ENCODE measurements at places on chromosomes 7 and 10.

- DNase-seq, result no peak
Observed at GRCh38 chr7:99191869-99192596, 15.9 kb downstream of the KPNA7 start.

DNA sequence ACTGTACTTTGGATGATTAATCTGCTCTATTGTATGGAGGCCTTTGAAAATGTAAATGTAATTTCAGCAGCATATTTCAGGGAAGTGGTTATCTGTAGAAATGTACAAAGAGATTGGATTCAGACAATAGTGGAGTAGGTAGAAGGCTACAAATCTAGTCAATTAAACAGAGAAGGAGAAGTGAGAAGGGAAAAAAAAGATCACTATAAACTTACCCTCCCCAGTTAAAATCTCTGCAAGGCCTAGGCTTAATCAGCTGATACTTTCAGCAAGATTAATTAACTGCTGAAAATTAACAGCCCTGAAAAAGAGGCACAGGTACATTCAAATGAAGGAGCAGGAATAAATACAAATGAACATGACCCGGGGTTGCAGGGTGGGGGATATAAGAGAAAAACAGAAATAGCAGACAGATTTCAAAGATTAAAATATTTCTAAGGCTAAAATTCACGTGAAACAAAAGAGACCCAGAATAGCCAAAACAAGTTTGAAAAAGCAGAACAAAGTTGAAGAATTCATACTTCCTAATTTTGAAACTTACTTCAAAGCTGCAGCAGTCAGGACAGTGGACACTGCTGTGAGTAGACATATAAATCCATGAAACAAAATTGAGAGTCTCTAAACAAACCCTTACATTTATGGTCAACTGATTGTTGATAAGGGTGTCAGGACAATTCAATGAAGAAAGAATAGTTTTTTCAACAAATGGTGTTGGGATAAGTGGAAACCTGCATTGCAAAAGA, 96.0 kb downstream of the NRCAM start:
- DNase-seq, result peak; percentile 28

DNA sequence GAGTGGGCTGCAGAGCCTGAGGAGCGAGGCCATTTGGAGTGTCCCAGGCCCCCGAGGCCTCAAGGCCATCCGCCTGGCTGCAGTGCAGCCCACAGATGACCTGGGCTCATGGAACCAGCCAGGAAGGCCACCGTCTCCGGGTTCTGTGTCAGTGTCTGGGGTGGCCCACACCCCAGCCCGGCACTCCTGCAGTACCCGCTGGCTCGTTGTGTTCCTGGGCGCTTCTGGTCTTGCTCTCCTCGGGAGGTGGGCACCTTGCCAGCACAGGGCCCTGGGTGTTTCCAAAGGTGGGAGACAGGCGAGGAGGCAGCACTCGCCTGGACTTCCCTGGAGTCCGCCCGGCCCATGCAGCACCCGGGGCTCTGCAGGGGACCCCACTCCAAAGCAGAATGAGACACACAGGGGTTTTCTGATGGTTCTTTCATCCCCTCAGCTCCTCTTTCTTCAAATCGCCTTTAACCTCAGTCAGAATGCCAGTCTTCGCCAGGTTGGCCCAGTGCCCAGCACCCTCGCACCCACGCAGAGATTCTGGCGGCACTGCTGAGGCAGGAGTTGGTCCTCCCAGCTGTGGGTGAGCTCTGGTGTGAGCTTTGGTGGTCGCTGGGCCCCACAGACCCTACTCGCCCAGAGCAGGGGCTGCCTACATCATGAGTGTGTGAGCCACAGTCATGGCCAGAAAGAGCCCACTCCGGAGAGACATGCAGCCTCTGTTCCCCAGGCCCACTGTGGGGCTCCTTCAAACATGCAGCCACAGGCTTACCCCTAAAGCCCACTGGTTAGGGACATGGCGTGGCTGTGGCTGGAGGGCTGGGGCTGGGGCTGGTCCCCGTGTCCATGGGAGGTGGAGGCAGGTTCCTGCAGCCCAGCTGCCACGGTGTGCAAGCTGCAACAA, 155.7 kb downstream of the EBF3 start:
- no peak for DNase-seq

DNA sequence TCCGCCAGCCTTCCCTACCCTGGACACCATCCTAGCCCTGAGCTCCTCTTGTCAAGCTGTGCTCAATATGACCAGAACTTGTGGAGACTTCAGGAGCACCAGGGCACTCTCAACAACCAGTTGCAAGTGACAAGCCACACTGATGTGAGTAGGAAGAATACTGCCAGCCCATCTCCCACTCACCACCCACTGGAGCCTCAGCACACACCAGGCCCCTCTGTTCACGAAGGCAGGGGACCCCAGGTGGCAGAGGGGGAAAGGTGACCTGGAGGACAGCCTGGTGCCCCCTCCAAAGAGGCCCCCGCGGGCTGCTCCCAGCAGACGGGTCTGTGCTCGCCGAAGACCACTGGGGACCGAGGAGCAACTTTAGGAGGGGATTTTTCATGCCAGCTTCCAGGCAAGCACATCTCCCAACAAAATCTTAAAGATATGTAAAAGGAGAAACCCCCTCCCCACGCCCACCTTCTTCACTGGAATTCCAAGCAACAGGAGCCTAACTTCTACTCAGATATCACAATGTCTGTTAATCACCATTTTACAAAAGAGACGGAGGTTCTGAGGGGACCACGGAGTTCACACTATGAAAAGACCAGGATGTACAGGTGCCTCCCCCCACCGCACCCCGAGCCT, 1.0 kb downstream of the MMD2 start:
- no peak for DNase-seq

GRCh38 chr10:113067501-113067900, 117.5 kb downstream of the TCF7L2 start:
- no peak for DNase-seq

DNA sequence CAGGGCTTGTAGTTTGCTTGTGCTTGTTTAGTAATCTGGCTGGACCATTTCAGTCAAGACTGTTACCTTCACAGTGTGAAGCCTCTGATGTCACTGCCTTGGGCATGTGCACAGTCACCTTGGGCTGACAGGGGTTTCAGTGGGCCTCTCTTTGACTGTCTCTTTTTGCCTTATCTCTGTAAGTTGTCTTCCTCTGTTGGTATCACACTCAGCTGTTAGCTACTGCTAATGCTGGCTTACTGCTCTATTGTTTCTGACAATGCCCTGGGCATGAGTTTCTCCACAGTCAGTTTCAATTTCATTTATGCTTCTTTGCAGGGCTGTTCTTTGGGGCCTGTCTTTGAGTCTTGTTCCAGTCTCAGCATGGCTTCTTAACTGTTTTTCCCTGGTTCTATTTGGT, 201.9 kb upstream of the SHH start:
- no peak for DNase-seq

DNA sequence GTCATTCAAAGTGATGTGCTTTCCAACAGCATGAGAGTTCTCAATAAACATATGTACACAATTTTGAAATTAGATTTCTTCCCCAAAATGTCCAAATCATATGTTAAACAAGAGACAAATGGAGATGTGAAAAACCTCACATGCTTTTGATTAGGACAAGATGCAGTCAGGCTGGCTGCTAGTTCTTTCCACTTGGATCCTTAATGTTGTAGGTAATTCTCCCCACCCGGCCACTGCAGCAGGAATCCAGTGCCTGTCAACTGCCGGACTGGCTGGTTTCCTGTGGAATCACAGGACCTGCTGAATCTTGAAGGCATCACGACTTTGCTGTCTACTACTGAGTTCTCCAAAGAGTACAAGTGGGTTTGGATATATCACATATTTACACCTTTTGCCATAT, 138.6 kb upstream of the AKR1E2 start:
- no peak for DNase-seq

DNA sequence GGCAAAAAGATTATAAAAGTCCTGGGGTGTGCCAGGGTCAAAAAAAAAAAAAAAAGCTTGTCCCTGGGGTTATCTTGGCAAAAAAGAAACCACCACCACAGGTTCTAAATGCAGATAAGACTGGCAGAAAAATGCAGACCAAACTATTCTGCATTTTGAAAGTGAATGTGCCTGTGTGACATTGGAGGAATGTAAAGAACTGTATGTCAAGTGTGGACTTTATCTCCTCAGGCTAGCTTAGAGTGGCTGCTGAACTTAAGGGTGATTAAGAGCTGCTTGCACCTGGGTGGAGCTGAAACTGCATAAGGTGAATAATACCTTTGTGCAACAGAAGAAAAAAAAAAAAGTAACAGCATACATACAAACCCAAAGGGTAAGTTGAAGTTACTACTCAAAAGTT, 1.3 kb upstream of the NAPEPLD start:
- peak; percentile 9 for DNase-seq

DNA sequence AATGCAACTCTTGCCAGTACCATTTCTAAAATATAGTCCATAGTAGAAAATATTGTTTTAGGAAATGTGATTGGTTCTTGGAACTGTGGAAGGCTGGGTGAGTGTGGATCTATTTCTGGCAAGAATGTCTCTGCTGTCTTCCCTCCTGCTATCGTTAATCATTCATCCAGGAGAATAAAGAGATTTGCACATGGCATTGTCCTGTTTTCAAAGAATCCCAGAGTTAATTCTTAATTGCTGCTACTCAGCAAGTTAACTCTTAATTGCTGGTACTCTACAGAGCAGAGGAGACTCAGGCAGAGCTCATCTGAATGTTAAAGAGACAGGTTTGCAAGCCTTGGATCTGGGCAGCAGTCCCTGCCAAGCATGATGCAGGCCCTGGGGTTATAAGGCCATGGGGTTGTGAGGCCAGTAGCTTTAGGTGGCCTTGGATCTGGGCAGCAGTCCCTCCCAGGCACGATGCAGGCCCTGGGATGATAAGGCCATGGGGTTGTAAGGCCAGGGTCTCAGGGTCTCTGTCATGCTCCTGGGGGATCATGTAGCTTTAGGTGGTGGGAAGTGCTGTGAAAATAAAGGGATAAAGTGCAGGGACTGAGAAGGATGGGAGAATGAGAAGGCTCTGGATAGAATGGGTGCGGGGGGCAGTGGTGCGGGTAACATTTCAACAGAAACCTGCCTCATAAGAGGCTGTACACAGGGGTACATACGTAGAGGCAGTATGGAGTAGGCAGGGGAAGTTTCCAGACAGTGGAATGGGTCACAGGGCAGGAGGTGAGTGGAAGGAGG, 162.3 kb downstream of the SVIL start:
- DNase-seq, result no peak

DNA sequence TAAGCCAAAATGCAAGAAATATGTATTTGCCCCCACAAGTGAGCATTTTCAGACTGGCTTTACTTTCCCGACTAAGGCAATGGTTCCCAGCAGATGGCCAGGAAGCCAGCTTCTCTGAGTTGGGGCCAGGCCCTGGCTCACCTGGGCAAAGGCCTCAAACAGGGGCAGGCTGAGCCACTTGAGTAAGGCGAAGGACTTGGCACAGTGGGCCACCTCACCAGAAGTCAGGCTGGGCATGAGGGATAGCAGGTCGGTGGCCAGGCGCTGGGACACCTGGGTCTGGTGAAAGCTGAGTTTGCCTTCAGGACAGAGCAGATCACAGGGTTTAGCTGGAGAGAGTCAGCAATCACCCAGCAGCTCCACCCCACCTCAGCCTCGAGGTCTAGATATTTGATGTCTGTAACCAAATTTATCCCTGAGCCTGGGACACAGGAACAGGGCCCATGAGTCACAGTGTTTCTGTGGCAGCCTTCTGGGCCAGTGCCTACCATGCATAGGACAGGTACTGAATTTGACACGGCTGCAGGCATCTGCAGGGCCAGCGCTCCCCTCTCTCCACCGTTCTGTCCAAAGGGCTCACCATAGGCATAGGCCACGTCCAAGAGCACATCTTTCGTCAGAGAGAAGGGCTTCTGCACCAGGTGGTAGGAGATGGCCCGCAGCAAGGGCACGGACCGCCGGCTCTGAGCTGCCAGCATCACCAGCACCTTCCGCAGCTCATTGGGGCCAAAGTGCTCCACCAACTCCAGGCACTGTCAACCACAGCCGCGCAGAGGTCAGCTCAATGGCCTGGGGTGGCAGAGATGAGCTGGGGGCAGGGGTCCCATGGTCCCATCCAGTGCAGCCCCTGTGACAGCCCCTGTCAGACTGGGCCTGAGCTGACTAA, 7.3 kb downstream of the TBRG4 start:
- DNase-seq, result no peak

- no peak for DNase-seq
Observed at GRCh38 chr7:105907129-105907846, 30.9 kb upstream of the ATXN7L1 start.

GRCh38 chr10:78657163-78657861, 411.5 kb upstream of the ZMIZ1 start:
- peak; percentile 76 for DNase-seq

DNA sequence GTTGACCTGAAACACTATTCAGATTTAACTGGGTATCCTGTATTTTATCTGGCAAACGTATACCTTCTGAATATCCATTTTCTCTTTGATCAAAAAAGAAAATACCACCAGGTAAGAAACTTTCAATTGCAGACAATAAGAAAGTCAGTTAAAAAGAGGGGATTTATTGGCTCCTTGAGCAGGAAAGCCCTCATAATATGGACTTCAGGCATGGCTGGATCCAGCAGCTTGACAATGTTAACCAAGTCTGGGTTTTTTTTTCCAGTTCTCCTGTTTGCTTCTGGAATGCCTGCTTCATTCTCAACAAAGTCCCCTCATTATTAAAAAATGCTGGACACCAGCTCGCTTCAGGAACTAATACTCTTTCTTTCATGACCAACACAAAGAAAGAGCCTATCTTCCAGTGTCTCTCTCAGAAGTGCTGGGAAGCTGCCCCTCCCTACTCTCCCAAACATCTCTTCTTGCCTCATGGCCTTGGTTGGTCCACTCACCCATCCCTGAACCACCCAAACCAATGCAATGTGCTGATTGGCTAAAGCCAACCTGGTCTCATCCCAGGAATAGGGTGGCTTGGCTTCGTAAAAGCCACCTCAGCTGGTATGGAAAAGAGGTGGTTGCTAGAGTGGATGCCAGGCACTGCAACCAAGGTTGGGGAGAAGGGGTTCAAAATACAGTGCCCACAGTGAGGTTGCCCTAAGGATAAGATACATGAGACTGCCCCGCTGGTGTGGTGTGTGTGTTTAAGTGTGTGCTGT, 30.6 kb upstream of the WDFY4 start:
- no peak for DNase-seq

- DNase-seq, result no peak
Observed at GRCh38 chr7:2450198-2451107, 25.7 kb downstream of the GRIFIN start.

GRCh38 chr10:49171326-49172060, 16.7 kb downstream of the TMEM273 start:
- no peak for DNase-seq

DNA sequence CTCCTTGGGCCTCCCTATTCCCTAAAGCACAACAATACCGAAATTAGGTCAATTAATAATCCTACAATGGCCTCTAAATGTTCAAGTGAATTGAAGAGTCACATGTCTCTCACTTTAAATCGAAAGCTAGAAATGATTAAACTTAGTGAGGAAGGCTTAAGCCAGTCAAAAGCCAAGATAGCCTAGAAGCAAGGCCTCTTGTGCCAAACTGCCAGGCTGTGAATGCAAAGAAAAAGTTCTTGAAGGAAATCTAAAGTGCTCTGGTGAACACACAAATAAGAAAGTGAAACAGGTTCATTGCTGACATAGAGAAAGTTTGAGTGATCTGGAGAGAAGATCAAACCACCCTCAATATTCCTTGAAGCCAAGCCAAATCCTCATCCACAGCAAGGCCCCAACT, 57.2 kb downstream of the SLC29A4 start:
- no peak for DNase-seq

All from KBM-7 (cell line).